CD8-positive, alpha-beta memory T cell (primary cell): ENCODE measurements at places on chromosomes 3 and 15.

DNA sequence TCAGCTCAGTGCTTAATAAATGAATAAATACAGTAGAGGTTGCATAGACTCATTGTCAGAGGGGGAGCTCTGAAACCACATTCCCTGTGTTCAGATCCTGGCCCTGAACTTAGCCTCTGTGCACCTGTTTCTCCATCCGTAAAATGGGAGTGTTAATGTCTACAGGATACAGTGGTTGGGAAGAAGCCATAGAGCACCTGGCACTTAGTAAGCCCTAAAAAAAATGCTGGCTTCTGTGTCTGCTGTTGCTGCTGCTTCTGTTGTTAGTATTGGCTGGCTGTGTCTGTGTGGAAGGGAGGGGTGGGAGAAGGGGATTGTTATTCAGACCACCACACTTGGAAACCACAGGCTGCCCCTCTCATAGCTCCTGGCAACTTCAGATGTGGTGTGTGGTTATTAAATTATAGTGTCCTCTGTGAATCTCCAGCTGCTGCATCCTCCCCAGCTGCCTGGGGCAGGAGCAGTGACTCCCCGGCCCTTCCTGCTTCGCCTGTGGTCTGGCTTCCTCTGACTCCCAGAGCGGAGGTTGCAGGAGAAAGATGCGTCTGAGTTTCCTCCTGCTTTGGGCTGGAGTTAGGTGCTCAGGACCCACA, 31.0 kb downstream of the FGD5 start:
- DNase-seq: no peak

DNA sequence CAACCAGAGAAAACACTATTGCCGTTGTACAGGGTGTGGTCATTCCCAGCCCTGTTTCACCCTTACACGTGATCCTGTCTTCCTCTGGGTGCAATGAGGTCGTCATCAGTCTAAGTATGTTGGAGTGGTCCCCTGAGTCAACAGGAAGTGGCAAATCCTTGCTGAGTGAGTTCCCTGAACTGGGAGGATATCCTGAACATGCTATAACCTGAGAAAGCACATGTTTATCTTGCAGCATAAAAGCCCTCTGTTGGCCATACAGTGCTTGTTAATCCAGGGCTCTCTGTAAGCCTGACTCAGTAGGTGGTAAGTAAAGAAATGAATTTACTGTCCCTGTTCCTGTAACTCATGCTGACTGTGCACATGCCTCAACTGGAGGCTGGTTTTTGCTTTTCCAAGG, 477.8 kb upstream of the RGMA start:
- no peak for DNase-seq

- DNase-seq: no peak
Observed at GRCh38 chr3:24684506-24685023, 189.9 kb upstream of the THRB start.

GRCh38 chr3:100900671-100901335, 92.4 kb downstream of the ABI3BP start:
- no peak for DNase-seq

- DNase-seq: no peak
Observed at GRCh38 chr3:102181175-102181920, 253.5 kb upstream of the ZPLD1 start.

- no peak for DNase-seq
Observed at GRCh38 chr3:174243171-174243570, 616.0 kb upstream of the NAALADL2 start.

DNA sequence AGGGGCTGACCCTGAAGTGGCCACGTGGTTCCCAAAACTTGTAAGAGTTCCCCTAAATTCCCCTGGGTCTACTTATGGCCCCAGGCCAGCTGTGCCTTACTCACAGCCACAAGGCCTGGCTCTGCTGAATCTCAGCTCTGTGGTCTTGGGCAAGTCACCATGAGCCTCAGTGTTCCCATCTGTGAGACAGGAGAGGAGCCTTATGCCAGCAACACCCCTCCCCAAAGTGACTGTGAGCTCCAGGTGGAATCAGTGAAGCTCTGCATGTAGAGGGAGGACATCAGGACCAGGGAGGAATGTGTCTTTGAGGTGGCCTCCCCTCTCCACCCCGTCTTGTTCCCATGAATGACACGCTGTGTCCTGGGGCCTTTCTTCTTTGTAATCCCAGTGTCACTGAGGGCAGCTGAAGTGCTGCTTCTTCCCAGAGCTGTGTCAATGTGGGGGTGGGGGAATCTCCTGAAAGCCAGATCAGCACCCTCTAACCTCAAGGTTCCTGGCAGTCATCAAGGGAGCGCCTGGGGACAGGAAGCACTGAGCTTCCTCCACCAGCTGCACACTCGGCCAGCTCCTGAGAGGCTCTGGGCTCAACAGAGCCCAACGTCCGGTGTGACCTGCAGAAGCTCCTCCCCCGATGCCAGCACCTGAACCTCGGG, 258.9 kb downstream of the UACA start:
- no peak for DNase-seq

DNA sequence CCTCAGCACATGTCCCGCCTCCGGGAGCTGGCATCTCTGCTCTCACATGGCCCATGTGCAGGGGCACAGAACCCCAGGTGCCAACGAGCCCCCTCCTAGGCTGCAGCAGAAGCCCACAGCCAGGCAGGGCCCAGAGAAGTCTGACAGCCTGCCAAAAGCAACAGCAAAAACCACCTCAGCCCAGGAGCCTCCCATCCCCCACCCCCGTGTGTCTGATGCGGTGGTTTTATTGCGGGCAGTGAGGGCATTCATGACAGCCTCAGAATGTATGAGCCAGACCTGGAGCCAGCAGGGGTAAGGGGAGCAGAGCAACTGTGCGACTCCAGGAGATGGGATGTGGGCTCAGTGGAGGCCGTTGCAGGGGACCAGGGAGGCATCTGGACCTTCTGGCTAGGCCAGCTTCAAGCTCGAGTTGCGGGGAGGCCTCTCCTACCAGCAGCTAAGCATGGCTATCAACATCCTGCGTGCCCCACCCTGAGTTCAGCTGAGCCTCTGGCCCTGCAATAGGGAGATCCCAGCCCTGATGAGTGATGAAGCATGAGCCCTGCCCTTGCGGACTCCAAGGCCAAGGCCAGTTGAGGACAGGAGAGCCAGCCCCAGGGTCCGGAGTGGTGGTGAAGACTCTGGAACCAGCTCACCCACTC, 52.5 kb downstream of the CYP11A1 start:
- no peak for DNase-seq

DNA sequence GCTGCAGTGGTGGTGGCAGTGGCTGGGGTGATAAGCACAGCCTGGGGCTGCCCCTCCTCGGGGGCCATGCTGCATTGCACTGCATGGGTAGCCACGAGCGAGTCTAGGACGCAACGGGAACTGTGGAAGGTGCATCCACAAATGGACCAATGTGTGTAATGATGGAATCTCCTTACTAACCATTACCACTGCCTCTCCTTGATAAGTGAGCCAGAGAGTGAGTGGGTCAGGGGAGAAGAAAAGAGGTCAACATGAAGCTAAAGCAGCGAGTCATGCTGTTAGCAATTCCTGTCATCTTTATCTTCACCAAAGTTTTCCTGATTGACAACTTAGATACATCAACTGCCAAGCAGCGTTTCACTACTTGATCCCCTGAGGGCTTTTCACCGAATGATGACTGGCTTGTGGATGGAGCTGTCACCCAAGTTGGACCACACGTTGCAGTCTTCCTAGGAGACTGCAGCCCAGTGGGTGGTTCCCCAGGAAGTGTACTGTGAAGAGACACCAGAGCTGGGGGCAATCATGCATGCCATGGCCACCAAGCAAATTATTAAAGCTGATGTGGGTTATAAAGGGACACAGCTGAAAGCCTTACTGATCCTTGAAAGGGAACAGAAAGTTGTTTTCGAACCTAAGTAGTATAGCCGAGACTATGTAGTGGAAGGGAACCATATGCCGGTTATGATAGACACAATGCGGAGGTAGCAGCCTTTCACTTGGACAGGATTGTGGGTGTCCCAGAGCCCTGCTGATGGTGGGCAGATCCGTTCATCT, 20.6 kb downstream of the SAMD7 start:
- DNase-seq: no peak

DNA sequence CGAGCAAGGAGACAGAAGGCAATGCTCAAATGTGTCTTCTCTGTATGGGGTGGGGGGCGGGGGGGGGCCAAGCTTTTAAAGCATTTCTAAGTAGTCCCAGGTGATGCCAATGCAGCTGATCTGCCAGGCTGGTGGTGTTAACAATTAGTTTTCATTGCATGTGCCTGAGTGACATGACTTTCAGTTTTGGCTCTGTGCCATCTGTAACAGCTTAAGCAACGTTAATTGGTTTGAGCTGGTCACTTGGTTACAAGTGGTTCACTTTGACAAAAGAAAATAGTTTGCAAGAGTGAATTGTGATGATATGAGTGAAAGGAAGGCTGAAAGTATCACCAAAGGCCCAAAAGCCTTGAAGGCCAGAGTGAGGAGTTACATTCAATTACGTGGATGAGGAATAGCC, 26.4 kb upstream of the LRIG1 start:
- DNase-seq: no peak

DNA sequence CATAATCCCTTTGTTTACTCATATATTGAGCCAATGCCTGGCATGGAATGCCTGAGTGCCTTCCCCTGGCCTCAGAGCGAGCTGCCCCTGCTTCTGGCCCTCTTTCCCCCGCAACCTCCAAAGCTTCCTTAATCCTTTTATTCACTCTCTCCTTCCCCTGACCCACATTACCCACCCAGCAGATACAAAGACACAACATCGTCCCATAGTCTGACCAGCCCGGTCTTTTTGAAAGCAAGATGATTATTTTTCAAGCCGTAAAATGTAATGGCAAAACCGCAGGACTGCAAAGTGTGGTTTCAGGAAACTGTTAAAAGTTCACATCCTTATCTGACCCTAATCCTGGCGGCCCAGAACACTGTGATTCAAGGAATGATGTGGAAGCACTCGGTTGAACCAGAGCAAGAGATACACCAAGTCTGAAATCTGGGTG, 78.4 kb upstream of the LRTM1 start:
- DNase-seq: no peak

GRCh38 chr3:179309225-179310078, 13.4 kb upstream of the ZNF639 start:
- no peak for DNase-seq

DNA sequence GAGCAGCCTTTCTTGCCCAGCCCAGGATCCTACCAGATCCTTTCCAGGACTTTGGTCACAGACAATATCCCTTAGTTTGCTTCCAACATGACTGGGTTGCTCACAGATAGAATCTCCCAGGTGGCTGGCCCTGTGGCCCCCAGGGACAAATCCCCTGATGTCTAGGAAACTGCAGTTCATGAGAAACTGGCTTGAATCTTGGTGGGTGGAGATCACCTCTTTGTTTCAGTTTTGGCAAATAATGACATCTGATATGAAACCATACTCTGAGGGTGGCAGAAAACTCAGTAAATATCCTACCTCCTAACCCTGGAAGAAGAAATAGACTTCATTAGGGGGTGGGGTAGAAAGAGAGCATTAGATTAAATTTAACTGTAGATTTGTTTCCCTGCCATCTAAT, 44.1 kb upstream of the PFN2 start:
- no peak for DNase-seq

DNA sequence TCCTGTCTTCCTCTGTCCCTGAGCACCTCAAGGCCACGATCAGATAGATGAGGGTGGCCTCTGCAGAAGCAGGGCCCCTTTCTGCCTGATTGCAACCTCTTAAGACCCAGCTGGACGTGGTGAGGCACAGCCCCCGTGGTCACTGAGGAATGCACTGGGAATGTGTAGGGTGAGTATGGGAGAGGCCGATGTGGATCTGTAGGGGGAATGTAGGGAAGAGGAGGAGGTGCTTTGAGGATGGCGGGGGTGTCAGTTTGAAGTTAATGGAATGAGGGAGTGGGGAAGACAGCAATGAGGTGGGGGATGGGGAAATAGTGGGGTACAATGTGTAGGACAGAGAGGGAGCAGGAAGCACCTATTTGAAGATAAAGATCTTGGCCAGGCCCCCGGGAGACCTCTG, 785 bp upstream of the IQCF5 start:
- no peak for DNase-seq

- DNase-seq: no peak
Observed at GRCh38 chr3:84961011-84961410, 2.2 kb downstream of the CADM2 start.

DNA sequence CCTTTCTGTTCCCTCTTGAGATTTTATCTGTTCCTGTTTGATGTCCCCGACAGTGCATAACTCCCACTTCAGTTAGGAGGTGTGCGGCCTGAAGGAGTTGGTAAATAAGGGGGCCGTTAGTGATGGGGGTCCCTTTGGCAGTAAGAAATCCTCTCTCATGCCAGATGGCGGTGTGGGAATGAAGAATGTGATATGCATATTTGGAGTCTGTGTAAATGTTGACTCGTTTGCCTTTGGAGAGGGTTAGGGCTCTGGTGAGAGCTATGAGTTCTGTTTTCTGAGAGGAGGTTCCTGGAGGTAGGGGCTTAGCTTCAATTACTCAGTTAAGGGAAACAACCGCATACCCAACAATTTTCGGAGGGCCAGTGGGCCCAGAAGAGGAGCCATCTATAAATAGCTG, 38.8 kb upstream of the RNF7 start:
- no peak for DNase-seq

- DNase-seq: no peak
Observed at GRCh38 chr3:176740906-176741663, 456.2 kb downstream of the TBL1XR1 start.

DNA sequence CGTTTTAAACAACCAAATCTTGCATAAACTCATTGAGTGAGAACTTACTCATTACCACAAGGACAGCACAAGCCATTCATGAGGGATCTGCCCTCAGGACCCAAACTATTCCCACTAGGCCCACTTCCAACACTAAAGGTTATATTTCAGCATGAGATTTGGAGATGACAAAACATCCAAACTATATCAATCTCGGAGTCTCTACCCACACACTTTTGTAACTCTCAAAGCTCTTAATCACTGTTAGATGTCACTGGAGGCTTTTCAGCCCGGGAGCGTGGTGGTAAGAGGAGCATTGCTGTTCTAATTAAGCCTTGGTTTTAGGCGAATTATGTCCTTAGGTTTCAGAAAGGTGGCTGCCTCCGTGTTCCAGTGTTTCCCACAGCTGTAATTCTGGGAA, 86.3 kb downstream of the CNTN6 start:
- DNase-seq: no peak

GRCh38 chr15:68379759-68380290, 52.1 kb downstream of the ITGA11 start:
- DNase-seq: no peak

- no peak for DNase-seq
Observed at GRCh38 chr3:13047296-13048165, 25.7 kb downstream of the IQSEC1 start.

- no peak for DNase-seq
Observed at GRCh38 chr15:73287019-73287418, 81.7 kb downstream of the HCN4 start.

DNA sequence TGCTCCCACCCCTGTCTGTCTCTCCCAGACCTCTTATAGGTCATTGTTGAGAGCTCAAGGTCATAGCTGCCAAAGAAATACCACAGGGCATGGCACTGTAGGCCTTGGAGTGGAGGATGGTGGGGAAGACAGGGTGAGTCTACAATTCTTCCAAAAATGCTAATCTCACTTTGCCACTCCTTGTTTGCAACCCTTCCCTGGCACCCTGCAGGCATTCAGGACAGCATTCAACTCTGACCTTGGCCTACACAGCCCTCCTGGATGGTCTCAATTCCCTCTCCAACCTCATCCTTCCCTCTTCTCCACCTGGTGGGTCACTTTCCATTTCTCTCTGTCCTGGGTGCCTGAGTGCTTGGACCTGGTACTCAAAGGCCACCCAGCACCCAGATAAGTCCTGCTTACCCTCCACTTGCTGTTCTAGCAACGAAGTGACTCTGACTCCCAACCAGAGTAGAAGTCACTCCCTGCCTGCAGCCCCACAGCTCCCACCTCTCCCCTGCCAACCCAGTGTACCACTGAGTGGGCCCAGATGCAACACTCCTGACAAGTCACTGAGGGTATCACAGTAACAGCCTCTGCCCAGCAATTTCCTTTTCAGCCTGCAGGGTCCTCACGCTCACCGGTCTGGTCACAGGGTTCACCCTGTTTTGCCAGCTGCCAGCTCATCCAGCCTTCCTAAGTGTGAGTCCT, 36.6 kb downstream of the AMOTL2 start:
- no peak for DNase-seq
